ENCODE measurements at places on chromosomes 4 and X. TPM values are rescaled to one million over a fixed set of nuclear protein-coding genes. Genes with fewer than 3 reads are reported as not detected.

DNA sequence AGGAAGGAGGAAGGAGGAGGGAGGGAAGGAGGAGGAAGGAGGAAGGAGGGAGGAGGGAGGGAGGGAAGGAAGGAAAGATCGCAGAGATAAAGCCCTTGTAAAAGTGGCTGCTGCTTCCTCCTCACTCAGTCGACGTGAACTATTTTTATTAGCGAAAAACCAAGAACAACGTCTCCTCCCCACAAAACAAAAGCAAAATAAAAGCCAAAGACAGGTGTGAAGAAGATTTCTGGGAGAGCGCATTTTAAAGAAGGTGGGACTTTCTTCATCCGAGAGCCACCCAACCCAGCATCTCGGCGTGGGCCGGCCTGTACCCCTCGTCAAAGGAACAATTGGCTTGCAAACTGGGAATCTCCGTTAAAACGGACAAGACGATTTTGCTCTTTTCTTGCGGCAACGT lies 40.7 kb upstream of the ASMTL start:
- no peak for DNase-seq
- peaks cover 12% of the 10 kb centered on the region for H3K27me3 ChIP-seq
- peak overlapping the region; percentile 60 for H3K4me3 ChIP-seq

CHRNA9 gene
- not detected for polyA plus RNA-seq

- H3K36me3 ChIP-seq, result no peaks in the 10 kb centered on the region
- no peak for DNase-seq
- no peak overlapping the region for H3K27ac ChIP-seq
- H3K4me3 ChIP-seq, result no peak overlapping the region
Observed at GRCh38 chr4:23153076-23153475, 460.3 kb downstream of the GBA3 start.

SPANXD gene
- polyA plus RNA-seq, result not detected

- peak overlapping the region; percentile 63 for H3K4me3 ChIP-seq
- H3K27me3 ChIP-seq, result peaks cover 29% of the 10 kb centered on the region
- H3K36me3 ChIP-seq, result no peaks in the 10 kb centered on the region
- no peak for DNase-seq
- no peak overlapping the region for H3K27ac ChIP-seq
- peaks cover 7% of the 10 kb centered on the region for H3K4me1 ChIP-seq
Observed at GRCh38 chrX:9786798-9787635, 788 bp downstream of the SHROOM2 start.

DNA sequence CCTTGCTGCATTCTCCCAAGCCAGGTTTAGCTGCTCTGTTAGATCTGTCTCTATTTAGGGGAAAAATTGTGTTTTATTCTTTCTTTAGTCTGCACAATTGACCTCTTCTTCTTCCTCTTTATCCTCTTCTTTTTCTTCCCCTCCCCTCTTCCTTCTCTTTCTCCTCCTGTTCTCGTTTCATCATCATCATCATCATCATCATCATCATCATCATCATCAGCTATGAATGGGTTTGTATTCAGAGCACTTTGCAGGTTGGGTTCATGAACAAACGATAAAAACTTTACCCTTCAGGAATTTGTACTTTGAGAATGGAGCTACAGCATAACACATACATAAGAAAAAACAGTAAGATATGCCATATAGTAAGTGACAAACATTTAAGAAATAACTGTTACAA lies 9.1 kb downstream of the GPM6A start:
- H3K36me3 ChIP-seq, result no peaks in the 10 kb centered on the region
- H3K27me3 ChIP-seq, result no peaks in the 10 kb centered on the region
- H3K4me3 ChIP-seq, result no peak overlapping the region

- H3K27me3 ChIP-seq, result no peaks in the 10 kb centered on the region
- H3K4me1 ChIP-seq, result no peaks in the 10 kb centered on the region
- peaks cover 20% of the 10 kb centered on the region for H3K36me3 ChIP-seq
- no peak for DNase-seq
Observed at GRCh38 chr4:36000941-36001557, 243.3 kb downstream of the ARAP2 start.

GRCh38 chrX:128619490-128619889 lies 567.3 kb upstream of the ACTRT1 start:
- no peak overlapping the region for H3K4me3 ChIP-seq
- H3K27ac ChIP-seq, result no peak overlapping the region
- H3K27me3 ChIP-seq, result peaks cover 3% of the 10 kb centered on the region
- no peaks in the 10 kb centered on the region for H3K36me3 ChIP-seq

DNA sequence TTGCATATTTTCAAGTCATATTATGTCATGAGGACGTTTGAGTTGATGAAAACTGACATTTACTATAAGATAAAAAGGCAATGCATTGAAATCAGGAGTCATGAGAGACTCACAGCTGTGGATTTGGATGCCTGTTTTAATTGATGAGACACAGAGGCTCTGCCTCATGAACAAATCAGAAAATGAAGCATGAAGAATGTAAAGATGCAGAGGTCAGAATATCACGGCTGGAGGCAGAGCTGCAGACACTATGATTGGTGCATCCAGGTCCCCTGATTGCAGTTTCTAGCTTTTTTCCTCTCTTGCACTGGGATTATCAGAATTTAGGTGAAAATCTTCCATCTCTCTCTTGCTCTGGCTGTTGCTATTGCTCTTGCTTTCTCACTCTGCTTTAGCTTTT lies 74.7 kb downstream of the FAM47B start:
- no peak overlapping the region for H3K4me3 ChIP-seq
- H3K27ac ChIP-seq, result no peak overlapping the region
- H3K4me1 ChIP-seq, result no peaks in the 10 kb centered on the region
- no peaks in the 10 kb centered on the region for H3K36me3 ChIP-seq
- H3K27me3 ChIP-seq, result peaks cover 4% of the 10 kb centered on the region

IGBP1 gene
- 55.6 TPM for polyA plus RNA-seq

- no peaks in the 10 kb centered on the region for H3K27me3 ChIP-seq
- no peak overlapping the region for H3K4me3 ChIP-seq
- no peaks in the 10 kb centered on the region for H3K4me1 ChIP-seq
- DNase-seq, result no peak
- no peak overlapping the region for H3K27ac ChIP-seq
Observed at GRCh38 chr4:32025851-32026459, 1305.8 kb downstream of the PCDH7 start.

ASB12 gene
- polyA plus RNA-seq, result 3.9 TPM

GRCh38 chrX:118049713-118050112 lies 66.9 kb downstream of the KLHL13 start:
- H3K36me3 ChIP-seq, result no peaks in the 10 kb centered on the region
- H3K4me3 ChIP-seq, result no peak overlapping the region
- DNase-seq, result no peak
- no peak overlapping the region for H3K27ac ChIP-seq

GRCh38 chr4:40553995-40554394 lies 75.7 kb downstream of the RBM47 start:
- DNase-seq, result no peak
- H3K4me3 ChIP-seq, result no peak overlapping the region
- peaks cover 12% of the 10 kb centered on the region for H3K4me1 ChIP-seq
- H3K36me3 ChIP-seq, result no peaks in the 10 kb centered on the region

DNA sequence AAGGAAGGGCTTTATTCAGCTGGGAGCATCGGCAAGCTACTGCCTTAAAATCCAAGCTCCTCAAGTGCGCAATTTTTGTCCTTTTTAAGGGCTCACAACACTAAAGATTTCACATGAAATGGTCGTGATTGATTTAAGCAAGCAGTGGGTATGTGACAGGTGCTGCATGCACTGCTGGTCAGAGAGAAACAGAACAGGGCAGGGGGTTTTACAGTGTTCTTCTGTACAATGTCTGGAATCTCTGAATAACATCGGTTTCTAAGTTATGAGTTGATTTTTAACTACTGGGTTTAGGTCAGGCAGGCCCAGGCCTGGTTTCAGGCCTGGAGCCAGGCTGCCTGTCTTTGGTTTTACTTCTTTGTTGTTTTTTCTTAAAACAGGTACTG lies 6.0 kb downstream of the UGT2B17 start:
- H3K36me3 ChIP-seq, result no peaks in the 10 kb centered on the region
- no peaks in the 10 kb centered on the region for H3K4me1 ChIP-seq
- no peak overlapping the region for H3K4me3 ChIP-seq
- H3K27me3 ChIP-seq, result no peaks in the 10 kb centered on the region
- no peak for DNase-seq

BGN gene
- not detected for polyA plus RNA-seq

DNA sequence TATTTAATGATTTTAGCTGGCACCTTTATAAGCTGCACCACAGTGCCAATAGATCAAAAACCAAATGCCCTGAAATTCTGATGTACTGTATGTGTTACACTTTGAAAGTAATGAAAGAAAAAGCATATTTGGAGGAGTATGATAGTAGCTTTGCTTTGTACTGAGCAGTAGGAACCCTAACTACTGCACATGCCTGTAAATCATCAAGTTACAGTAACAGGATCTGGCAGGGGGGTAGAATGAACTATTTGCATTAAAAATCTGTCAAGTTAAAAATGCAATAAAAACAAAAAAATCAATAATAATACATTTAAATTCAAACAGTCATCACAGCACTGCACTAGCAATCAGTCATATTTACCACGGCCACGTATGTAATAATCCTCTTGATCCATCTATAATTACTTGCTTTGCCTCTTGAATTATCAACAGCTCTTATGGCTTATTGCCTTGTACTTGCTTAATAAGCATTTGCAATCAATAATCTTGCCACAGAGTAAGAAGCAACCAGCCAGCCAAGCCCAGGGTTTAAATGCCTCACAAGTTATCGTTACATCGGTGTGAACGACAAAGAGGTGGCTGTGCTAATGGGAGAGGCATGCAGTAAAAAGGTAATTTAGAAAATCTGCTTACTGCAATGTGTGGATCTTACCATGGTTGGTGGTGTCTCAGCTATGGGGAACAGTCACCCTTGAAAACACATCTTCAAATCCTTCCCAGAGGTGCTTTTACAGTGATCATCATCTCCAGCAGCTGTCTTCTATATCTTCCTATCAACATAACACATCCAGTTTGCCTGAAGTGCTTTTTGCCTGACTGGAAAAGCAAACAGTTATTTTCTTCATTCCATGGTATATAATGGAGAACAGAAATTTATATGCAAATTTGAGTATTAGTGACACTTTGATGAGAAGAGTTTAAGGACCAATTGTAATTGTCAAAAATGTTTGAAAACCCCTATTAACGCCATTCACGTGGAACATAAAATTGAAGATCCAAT lies 1812.1 kb upstream of the ADGRL3 start:
- no peaks in the 10 kb centered on the region for H3K36me3 ChIP-seq
- H3K4me3 ChIP-seq, result no peak overlapping the region
- H3K27ac ChIP-seq, result no peak overlapping the region
- no peaks in the 10 kb centered on the region for H3K4me1 ChIP-seq
- DNase-seq, result no peak

DNA sequence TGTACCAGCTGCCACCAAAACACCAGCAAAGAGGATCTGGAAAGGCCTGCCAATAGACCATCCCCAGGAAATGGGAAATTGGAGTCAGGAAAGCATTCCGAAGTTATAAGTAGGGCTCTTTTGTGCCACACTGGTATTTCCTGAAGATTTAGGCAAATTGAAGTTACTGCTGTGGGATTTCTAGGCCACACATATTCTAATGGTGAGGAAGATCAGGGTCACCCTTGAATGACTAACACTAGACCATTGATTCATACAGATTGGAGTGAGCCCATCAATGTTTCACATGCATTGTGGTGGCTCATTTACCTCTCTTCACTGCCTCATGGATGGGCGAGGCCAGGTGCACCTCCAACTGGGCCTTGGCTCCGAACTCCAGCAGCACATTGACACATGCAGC lies 22.6 kb downstream of the ASB11 start:
- no peaks in the 10 kb centered on the region for H3K4me1 ChIP-seq
- no peak overlapping the region for H3K27ac ChIP-seq
- DNase-seq, result no peak
- no peaks in the 10 kb centered on the region for H3K36me3 ChIP-seq
- no peaks in the 10 kb centered on the region for H3K27me3 ChIP-seq

- no peak overlapping the region for H3K27ac ChIP-seq
- peaks cover 2% of the 10 kb centered on the region for H3K27me3 ChIP-seq
- no peak for DNase-seq
- H3K4me3 ChIP-seq, result no peak overlapping the region
Observed at GRCh38 chr4:81690871-81691270, 219.2 kb upstream of the RASGEF1B start.

GRCh38 chr4:11514779-11515419 lies 86.2 kb upstream of the HS3ST1 start:
- no peaks in the 10 kb centered on the region for H3K4me1 ChIP-seq
- peaks cover 7% of the 10 kb centered on the region for H3K27me3 ChIP-seq
- no peak overlapping the region for H3K27ac ChIP-seq
- no peaks in the 10 kb centered on the region for H3K36me3 ChIP-seq
- no peak overlapping the region for H3K4me3 ChIP-seq
- no peak for DNase-seq

GRCh38 chrX:110836451-110836850 lies 40.8 kb upstream of the CHRDL1 start:
- no peaks in the 10 kb centered on the region for H3K4me1 ChIP-seq
- DNase-seq, result no peak
- H3K27me3 ChIP-seq, result peaks cover 3% of the 10 kb centered on the region
- no peaks in the 10 kb centered on the region for H3K36me3 ChIP-seq

GRCh38 chr4:40621592-40622512 lies 7.8 kb downstream of the RBM47 start:
- peak; percentile 3 for DNase-seq
- peaks cover 4% of the 10 kb centered on the region for H3K4me1 ChIP-seq
- no peak overlapping the region for H3K27ac ChIP-seq
- no peaks in the 10 kb centered on the region for H3K36me3 ChIP-seq
